ENCODE measurements at places on chromosomes 13 and 19. TPM values are rescaled to one million over a fixed set of nuclear protein-coding genes. Genes with fewer than 3 reads are reported as not detected.

EBI3 gene
- 0.47 TPM for total RNA-seq

URAD gene
- total RNA-seq: not detected

TLE5 gene
- total RNA-seq: 147 TPM

SHISA2 gene
- 1.1 TPM for total RNA-seq

Data from dermis blood vessel endothelial cell (primary cell).